ENCODE measurements at places on chromosomes 6 and 20.

- DNase-seq, result no peak
Measured at GRCh38 chr20:15200147-15200565, 862.7 kb upstream of the FLRT3 start.

DNA sequence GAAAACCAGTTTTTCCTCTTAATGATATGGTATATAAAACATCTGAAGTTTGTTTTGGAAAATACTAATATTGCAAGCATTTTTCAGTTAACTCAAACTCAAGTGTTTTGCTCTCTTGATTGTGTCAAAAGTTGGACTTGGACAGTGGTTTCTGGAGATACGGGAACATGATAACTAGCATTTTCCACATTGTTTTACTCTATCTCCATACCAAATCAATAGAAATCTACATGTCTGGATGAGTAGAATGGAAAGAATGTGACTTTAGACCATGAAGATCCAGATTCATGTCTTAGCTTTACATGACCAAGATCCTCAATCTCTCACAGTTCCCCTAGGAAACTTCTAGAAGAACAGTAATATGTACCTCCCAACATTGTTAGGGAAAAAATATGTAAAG is 22.2 kb upstream of the FBXO30 start:
- DNase-seq, result no peak

DNA sequence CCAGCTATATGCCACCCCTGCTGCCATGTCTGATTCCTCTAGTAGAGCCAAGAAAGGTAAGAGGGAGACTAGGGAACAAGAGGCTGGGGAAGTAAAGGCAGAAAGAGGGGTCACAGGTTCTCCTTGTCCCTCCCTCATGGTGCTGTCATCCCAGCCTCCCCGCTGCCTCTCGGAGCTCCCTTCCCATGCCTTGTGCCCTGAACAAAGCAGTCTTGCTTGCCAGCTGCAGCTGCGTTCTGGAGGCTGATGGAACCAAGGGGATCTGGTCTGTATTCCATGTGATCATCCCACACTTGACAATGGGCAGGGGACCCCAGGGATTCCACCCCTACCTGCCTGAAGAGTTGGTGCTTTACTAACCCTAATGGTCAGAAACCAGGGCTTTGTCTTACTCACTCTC is 61.4 kb downstream of the DAAM2 start:
- no peak for DNase-seq

GRCh38 chr6:158287047-158287446 is 25.2 kb upstream of the TULP4 start:
- no peak for DNase-seq

- DNase-seq, result no peak
Measured at GRCh38 chr6:21098134-21098533, 495.4 kb upstream of the SOX4 start.

DNA sequence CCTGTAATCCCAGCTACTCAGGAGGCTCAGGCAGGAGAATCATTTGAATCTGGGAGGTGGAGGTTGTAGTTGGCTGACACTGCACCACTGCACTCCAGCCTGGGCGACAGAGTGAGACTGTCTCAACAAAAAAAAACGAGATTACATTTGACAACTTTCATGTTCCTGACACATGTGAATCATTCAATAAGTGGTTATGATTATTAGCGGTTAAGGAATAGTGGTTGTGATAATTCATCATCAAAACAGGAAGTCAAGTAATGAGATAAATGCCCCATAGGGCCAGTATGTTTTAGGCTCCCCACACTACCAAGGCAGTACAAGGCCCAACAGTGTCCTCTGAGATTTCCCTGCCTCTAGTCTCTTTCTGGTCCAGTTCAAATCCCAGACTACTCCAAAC is 2.5 kb downstream of the HDDC2 start:
- DNase-seq, result no peak

DNA sequence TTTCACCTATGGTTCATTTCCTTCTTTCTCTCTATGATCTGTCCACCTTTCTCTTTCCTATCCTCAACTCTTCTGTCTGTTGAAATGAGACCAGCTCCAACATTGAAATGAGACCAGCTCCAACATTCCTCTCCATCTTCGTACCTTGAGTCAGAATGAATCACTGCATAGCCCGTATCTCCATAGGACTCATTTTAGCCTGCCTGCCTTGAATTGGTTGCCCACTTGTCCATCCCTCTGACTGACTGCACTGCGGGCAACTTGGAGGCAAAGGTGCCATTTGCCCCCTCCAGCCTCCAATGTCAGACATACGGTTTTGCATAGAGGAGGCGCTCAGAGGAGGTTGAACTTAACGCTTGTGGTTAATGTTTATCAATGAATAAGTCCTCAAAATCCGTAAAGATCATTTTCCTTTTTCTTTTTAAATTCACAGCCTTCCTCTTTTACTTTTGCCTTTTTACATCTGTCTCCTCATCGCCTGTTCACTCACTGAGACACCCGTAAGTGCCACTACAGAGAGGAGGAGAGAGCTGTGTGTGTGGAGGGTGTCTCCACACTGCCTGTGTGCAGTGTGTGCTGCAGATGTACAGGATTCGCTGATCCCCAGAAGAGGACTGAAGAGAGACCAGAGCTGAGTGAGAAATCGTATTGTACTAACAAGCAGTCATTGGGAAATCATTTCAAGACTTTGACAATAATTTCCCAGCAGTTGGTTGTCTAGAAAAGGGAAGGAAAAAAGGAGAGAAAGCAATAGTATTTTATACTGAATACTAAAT is 579.6 kb upstream of the MAP3K7 start:
- DNase-seq, result no peak

- peak; percentile 45 for DNase-seq
Measured at GRCh38 chr6:41504466-41505121, 41.6 kb upstream of the FOXP4 start.

- DNase-seq, result no peak
Measured at GRCh38 chr6:12719017-12719416, 2.5 kb downstream of the PHACTR1 start.

DNA sequence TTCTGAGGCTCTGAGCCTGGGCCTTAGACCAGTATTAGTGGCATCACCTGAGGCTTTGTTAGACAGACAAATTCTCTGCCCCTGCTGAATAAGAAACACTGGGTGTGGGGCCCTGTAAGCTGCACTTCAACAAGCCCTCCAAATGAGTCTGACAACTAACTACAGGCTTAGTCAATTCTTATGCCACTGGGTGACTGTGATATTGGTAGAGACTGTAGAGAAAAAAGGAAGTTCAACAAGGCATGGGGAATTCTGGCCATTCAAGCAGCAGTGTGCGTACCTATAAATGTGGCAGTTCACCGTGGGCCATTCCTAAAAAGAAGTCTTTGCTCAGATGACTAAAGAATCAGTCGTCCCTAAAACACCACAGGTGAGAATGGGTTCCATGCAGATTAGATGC is 82.7 kb downstream of the MDN1 start:
- DNase-seq, result no peak

DNA sequence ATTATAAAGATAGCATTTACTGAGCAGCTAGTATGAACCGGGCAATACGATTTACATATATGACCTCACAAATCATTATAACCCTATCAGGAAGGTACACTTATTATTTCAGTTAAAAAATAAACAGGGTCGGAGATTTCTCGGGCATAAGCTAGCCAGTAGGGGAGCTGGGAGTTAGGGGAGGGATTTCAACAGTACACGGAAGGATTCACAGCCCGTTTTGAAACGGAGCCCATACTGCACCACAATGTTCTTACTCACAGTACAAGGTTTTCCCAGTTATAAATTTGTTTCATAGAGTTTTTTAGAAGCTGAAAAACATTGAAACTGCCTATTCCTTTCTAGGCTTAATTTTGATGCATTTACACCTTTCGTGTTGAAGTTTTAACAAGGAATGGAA is 607.1 kb downstream of the HDGFL1 start:
- DNase-seq, result no peak

DNA sequence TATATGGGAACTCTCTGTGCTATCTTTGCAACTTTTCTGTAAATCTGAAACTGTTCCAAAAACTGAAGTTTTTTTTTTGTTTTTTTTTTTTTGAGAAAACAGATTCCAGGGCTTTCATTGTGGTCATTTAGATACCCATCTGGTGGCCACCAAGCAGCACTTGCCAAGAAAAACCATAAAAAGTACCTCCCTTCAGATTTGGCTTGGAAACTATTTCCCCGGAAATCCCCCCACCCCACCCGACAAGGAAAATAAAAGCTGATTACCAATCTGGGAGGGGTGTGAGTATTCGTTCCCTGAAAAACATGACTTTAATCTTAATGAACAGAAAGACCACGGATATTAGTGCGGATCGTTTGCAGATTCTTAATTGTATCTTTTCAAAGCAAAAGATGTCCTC is 1.9 kb downstream of the NFATC2 start:
- DNase-seq, result no peak

- no peak for DNase-seq
Measured at GRCh38 chr6:14271789-14272736, 154.5 kb downstream of the CD83 start.

DNA sequence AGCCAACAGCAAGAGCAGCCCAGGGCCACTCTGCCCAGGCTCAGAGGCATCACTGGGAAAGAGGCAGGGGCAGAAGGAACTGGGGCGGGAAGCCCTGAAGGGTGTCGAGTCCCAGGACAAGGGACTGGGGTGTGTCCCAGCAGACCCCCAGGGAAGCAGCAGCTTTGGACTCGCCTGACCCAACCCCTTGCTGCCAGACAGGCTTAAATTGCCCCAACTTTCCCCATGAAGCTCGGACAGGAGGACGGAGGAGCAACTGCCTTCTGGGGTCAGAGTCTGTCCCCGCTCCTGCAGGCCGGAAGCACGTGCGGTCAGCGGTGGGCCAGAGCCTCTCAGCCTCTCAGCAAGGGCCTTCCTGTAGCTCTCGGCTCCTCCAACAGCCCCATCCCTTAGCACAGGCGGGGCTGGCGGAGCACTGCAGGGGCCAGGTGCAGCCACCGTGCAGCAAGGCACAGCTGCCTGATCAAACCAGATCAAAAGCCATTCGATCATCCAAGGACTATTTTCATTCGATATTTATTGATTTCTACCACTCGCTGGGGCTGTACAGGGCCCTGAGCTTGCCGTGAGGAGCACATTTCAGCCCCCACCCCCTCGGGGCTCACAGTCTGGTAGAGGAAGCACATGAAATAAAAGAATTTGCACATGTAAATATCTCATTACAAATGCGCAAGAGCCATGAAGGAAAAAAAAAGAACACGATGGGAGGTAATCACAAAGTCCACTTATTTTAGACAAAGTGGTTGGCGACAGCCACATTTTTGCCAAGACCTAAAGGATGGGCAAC is 31.8 kb upstream of the STX16 start:
- no peak for DNase-seq

- no peak for DNase-seq
Measured at GRCh38 chr6:38725414-38726183, 10.5 kb downstream of the DNAH8 start.

DNA sequence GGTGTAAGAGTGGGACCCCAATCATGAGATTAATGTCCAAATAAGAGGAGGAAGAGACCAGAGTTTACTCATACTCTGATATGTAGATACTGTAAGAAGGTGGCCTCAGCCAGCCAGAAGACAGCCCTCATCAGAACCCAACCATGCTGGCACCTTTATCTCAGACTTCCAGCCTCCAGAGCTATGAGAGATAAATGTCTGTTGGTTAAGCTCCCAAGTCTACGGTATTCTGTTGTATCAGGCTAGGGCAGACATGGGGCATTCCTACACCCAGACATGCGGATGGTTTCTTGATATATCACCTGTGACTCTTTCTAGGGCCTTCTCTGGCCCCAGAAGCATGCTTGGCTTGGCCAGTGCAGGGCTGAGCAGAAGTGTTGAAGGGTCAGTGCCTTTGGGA is 247.4 kb upstream of the RIN2 start:
- DNase-seq, result no peak

All from nephron progenitor cell (in vitro differentiated cells).